ENCODE measurements at places on chromosomes 13 and 19. TPM values are rescaled to one million over a fixed set of nuclear protein-coding genes. Genes with fewer than 3 reads are reported as not detected.

GRCh38 chr13:36347531-36348210 is 1.5 kb upstream of the SPART start:
- DNase-seq = no peak

GRCh38 chr19:14718522-14719116 is 28.8 kb downstream of the ZNF333 start:
- DNase-seq = no peak

DNA sequence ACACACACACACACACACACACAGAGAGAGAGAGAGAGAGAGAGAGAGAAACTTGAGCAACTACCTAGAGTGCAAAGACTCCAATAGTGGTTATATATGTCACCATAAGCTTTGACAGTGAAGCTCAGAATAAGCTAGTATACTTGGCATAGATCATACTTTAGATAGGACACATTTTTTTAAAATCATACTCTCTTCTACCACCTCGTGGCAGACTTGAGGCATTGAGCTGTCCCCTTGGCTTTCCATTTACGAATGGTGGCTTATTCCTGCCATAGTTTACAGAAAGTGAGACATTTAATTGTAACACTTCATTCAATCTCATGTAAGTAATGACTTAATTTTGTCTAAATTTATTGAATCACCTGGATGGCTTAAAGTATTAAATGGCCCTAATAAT is 108.2 kb downstream of the EDNRB start:
- peak; percentile 37 for DNase-seq

- no peak for DNase-seq
These were observed 24.0 kb upstream of the INSR start for GRCh38 chr19:7318176-7318575.

Gene POU2F2
- total RNA-seq = 0.26 TPM

- DNase-seq = no peak
These were observed 30.0 kb upstream of the POP4 start for GRCh38 chr19:29576046-29576606.

Gene SIX5
- total RNA-seq = 2.1 TPM

Gene IRGC
- total RNA-seq = not detected

DNA sequence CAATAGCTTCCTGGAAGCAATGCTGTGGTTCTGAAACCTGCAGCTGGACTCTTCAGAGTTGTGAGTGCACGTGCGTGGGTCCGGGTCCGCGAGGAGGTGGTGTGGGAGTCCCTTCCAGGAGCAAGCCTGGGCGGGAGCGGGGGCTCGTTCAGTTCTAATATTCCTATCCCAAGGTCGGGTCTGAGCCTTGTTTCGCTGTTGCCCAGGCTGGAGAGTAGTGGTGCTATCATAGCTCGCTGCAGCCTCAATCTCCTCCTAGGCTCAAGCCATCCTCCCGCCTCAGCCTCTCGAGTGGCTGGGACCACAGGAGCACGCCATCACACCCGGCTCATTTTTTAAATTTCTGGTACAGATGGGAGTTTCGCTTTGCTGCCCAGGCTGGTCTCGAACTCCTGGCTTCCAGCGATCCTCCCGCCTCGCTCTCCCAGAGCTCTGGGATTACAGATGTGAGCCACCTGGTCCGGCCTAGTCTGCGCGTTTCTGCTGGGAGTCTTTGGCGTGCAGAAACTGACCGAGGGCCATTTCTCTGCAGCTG is 625 bp downstream of the ZFP82 start:
- DNase-seq = no peak

DNA sequence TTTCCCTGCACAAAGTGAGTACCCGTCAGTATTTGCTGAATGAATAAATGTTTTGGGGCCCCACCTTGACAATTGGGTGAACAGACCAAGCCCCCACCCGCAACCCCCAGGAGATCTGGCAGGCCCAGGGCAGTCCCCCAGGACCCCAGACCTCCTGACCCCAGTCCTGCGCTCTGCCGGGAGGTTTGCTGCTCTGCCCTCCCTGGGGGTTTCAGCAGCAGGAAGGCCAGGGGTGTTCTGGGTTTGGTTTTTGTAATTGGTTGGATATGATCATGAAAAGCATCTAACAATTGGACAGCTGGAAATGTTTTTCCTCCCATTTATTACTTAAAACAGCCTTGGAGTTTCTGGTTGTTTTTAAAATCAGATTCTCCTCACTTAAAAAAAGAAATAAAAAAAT is 193.8 kb downstream of the URI1 start:
- no peak for DNase-seq

- DNase-seq = no peak
These were observed 19.7 kb downstream of the BRSK1 start for GRCh38 chr19:55303477-55303876.
